Neural crest cell (in vitro differentiated cells): ENCODE measurements at places on chromosomes 4 and X. TPM values are rescaled to one million over a fixed set of nuclear protein-coding genes. Genes with fewer than 3 reads are reported as not detected.

GRCh38 chr4:1567808-1568581 lies 116.1 kb downstream of the FAM53A start:
- DNase-seq, result no peak

DNA sequence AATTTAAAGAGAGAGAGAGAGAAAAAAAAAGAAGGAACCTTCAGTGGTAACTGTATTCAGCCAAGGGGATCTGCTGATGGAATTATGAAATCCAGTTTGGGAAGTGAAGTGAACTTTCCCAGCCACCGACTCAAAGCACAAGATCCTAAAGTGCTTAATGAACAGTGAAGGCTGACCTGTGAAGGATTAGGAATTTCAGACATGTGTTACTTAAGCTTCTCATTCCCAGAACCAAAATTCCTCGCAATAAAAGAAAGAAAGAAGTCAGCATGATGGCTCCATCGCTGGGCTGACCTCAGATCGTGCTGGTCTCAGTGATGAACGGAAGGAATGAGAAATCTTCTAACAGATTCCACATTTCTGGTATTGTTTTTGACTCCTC lies 135.2 kb downstream of the ARSF start:
- DNase-seq, result no peak

DNA sequence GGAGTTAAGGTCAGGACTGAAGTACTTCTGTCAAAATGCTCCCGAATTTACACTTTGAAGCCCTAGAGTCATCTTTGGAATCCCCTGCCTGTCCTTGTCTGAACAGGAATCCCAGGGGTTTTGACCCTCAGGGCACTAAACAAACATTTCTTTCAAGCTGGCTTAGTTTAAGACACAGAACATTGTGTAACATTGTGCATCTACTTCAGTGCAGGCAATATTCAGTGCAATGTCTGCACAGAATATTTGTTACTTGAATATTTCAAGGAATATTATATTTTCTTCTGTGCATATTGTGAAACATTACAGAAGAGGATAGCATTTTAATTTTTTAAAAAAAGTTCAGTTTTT lies 763.4 kb downstream of the PCDH18 start:
- DNase-seq, result no peak

- DNase-seq, result no peak
These were observed 533.2 kb upstream of the AGA start for GRCh38 chr4:177975315-177975987.

RS1 gene
- total RNA-seq, result not detected in 2 replicates

GRCh38 chrX:74931214-74931613 lies 6.0 kb upstream of the NEXMIF start:
- no peak for DNase-seq

- no peak for DNase-seq
These were observed 2472.9 kb downstream of the PCDH7 start for GRCh38 chr4:33193109-33193508.

DNA sequence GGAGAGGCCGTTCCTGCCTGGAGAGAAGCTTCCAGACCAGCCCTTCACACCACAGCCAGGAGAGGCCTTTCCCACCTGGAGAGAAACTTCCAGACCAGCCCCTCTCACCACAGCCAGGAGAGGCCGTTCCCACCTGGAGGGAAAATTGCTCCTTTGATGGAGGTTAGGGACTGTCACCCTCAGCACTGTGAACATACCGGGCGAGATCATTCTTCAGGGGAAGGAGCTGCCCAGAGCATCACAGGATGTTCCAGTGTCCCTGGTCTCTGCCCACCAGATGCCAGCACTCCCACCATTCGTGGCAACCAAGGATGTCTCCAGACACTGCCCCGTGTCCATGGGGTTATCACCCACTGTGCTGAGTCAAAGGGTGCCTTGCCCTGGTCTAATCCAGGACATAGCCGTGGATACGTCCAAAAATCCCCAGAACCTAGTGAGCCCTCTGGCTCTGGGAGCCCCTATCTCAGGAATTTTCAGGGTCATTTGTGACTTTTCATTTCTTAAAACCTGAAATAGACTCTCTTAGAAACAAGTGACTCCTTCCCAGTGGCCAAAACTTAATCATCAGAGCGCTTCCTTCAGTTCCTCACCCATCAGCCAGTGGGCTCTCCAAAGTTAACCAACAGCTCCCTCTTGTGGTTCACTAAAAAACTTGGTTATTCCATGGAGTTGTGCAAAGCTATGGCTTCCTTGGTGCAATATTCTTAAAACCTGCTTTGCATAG lies 80.2 kb downstream of the CRMP1 start:
- DNase-seq, result peak; percentile 17

DNA sequence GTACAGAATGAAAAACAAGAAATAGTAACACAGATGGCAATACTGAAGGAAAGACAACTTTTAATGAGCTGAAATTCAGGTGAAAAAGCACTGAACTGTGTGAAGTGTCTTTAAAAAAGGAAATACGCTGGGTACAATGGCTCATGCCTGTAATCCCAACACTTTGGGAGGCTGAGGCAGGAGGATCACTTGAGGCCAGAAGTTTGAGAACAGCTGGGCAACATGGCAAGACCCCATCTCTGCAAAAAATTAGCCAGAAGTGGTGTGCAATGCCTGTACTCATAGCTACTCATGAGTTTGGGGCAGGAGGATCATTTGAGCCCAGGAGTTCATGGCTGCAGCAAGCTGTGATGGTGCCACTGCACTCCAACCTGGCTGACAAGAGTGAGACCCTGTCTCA lies 59.8 kb upstream of the COX18 start:
- DNase-seq, result no peak

PCDH18 gene
- total RNA-seq, result 65.7 and 67.4 TPM in 2 replicates

GRCh38 chr4:4384837-4385236 lies 2.1 kb upstream of the NSG1 start:
- no peak for DNase-seq

DNA sequence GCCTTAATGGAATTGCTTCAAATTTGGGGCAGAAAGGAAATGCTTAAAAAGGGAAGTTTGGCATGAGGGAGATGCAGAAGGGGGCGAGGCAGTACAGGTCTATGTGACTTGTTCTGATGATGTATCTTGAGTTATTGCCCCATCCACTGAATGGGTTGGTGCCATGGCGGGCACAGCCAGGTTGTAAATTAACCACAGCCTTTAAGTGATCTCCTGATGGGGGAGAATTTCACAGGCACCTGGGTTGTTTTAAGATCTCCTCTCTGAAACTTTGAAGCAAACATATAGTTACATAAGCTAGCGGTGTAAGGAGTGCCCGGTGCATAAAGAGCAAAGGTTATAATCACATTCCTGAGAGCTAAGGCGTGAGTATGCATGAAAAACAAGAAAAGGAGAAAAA lies 37.0 kb downstream of the NPY5R start:
- no peak for DNase-seq

GRCh38 chrX:47618923-47619485 lies 653 bp downstream of the SYN1 start:
- no peak for DNase-seq

DNA sequence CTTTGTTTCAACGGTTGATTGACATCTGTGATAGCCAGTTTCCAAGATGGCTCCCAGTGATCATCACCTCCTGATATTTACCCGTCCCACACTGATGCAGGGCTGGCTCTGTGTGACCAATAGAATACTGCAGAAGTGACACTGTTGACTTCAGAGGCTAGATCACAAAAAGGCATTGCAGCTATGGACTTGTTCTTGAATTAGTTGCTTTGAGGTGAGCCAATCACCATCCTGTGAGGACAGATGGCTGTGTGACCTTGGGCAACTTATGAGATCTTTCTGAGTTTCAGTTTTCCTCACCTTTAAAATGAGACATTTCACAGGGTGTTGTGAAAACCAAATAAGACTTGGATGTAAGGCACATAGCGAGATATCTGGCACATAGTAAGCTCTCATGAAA lies 1.8 kb upstream of the GPR82 start:
- no peak for DNase-seq

DNA sequence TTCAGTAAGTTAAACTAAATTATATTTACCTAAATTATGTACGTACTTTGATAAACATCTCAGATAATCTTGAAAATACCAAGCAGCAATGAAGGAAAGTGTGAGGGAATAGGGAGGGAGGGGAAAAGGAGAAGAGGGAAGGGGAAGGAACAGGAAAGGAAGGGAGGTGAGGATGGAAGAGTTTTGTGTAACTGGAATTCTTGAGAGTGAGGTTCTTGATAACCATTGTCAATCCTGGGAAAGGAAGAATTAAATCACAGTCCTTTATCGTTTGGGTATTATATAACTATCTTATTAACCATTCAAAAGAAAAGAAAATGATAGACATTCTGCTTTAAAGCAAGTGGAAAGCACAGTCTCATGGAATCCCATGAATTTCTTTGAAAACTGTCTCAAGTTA lies 795.0 kb downstream of the CCSER1 start:
- DNase-seq, result no peak

- no peak for DNase-seq
These were observed 91.6 kb downstream of the APBB2 start for GRCh38 chr4:41122775-41123174.

DNA sequence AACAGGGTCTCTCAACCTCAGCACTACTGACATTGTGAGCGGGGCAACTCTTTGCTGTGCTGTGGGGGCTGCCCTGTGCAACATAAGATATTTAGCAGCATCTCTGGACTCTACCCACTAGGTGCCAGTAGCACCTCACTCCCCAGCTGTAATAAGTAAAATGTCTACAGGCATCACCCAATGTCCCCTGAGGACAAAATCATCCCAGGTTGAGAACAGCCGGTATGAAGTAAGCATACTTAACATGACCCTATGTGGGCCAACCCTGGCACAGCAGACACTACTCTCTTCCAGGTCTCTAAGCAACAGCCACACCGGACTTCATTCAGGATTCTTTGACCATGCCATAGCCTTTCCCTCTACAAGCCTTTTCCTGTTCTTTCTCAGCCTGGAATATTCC lies 10.5 kb upstream of the MGST2 start:
- DNase-seq, result no peak

DNA sequence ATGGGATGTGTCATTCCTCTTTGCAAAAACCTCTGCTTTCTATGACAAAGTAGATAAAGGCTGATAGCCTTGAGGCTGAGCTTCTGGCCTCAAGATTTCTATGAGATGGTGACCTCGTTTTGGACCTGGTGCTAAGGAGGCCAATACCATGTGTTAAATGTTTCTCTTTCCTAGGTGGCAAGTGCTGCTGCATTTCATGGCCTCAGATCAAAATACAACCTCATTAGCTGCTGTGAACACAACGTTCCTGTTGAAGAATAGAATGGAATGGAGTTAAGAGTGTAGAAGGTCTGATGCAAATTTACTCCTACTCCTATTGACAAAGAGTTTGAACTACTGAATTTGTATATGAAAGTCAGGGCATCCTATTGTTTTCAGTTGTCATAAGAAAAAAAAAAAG lies 112.0 kb downstream of the C4orf51 start:
- no peak for DNase-seq

GRCh38 chr4:72171761-72172160 lies 140.0 kb downstream of the NPFFR2 start:
- no peak for DNase-seq

GRCh38 chrX:38407126-38407525 lies 54.7 kb downstream of the OTC start:
- no peak for DNase-seq

DNA sequence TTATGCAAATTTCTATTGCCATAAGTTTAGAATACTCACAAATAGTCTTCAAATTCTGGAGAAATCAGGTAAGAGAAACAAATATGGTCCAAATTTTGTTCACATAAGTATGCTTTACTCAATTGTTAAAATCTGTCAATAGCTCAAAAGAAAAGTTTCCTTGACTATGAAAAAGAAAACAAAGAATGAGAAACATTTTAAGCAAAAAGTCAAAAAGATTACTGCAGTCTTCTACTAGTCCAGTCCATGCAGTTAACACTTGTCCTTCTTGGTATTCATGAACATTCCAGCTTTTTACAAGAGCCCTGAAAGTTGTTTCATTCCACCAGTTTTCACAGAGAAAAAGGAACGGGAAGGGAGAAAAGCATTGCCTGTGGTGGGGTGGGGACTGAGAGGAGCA lies 54.7 kb upstream of the ZXDA start:
- no peak for DNase-seq

- no peak for DNase-seq
These were observed 28.6 kb upstream of the UTP14A start for GRCh38 chrX:129877401-129877800.

DNA sequence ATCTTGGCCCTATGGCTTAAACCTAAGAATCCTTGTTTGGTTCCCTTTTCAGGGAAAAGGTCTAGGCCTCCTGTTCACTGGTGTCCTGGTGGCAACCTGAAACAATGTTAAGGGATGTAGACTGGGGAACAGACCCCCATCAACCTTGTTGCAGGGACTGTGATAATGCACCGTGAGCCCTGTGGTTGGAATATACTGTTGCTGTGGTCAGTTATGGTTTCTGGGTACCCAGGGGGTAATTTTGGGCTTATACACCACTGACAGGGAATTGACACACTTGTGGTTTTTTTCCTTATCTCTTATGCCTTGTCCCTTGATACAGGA lies 64.0 kb upstream of the WDR1 start:
- DNase-seq, result no peak

- DNase-seq, result no peak
These were observed 359.5 kb upstream of the FGF16 start for GRCh38 chrX:77087529-77088169.

GRCh38 chr4:147594107-147594506 lies 23.1 kb upstream of the TMEM184C start:
- no peak for DNase-seq

DNA sequence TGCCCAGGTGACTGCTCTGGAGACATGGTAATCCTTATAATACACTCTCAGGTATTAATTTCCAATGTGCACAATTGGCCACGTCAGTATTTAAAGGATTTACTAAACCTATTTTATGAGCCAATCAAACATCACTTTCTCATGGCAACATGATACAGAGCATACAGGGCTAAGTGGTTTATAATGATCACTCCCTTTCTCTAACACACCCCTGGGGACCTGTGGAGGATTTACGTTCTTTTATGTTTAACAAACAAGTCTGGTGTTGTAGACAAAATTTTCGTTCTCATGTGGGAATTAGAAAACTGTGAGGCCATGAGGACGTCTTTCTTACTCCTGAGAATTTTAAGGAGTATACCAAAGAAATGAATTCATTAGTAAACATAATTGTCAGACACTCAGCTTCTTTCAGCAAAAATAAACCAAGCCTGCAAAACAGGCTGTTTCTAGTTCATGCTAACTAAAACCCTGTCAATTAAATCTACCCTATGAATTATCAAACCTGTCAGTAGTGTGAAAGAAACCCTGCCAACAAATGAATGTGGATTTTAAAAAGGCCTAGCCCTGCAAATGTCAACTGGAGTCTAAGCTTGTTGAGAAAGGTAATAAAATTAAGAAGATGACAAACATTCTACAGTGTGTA lies 155.8 kb downstream of the PDGFC start:
- no peak for DNase-seq

- no peak for DNase-seq
These were observed 55.1 kb upstream of the PGAM4 start for GRCh38 chrX:78024349-78025059.

- no peak for DNase-seq
These were observed 44.5 kb downstream of the DTHD1 start for GRCh38 chr4:36325926-36326325.

CFAP99 gene
- total RNA-seq, result not detected in 2 replicates

CYBB gene
- not detected in 2 replicates for total RNA-seq

- no peak for DNase-seq
These were observed 60.2 kb upstream of the BLTP1 start for GRCh38 chr4:122091836-122092405.
